ENCODE measurements at places on chromosomes 11 and 22.

DNA sequence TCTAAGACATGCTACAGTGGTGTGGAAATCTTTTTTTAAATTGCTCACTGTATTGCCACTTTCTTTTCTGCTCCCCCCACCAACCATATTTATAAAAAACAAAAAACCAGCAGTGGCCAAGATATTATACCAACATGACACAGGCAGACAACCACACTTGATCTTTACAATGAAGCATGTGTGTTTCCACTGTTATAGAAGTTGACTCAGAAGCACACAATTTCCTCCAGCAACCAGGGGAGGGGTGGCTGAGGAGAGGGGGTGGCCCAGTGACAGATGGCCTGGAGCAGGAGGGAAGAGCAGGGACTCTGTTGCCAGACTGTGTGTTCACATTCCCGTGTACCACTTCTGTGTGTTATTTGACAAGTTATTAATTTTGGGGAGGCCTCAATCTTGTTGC, 14.8 kb downstream of the CD59 start:
- DNase-seq = no peak

- no peak for DNase-seq
Observed at GRCh38 chr22:46578251-46578823, 40.9 kb upstream of the CELSR1 start.

DNA sequence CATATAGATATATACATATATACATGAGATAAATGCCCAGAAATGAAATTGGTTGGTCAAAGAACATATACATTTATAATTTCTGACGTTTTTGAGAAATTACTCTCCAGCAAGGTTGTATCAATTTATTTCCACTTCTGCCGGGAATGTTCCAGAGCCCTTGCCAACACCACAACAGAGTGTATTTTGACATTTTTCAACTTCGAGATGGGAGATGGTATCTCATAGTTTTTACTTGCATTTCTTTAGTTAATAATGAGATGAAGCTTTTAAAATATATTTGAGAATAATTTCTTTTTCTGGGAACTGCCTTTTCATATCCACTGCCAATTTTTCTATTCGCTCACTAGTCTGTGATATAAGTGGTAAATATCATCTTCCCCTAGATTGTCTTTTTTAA, 19.3 kb upstream of the CLMP start:
- DNase-seq = no peak

DNA sequence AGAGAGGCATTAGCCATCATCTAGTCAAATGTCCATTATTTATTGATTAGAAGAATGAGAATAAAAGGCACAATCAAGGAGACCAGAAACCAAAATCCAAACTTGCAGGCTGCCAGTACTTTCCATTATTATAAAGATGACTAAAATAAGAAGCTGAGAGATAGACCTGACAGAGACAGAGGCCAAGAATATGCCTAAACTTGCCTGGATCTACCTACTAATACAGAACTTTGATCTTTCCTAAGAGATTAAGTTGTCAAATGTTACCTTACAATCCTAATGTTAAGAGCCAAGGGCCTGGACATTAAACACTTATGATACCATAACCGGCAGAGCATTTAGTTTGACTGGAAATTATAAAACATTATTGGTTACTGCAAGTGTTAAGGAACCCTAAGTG, 6.2 kb downstream of the LGR4 start:
- DNase-seq = no peak

- no peak for DNase-seq
Observed at GRCh38 chr11:72584293-72584938, 89.8 kb downstream of the PDE2A start.

DNA sequence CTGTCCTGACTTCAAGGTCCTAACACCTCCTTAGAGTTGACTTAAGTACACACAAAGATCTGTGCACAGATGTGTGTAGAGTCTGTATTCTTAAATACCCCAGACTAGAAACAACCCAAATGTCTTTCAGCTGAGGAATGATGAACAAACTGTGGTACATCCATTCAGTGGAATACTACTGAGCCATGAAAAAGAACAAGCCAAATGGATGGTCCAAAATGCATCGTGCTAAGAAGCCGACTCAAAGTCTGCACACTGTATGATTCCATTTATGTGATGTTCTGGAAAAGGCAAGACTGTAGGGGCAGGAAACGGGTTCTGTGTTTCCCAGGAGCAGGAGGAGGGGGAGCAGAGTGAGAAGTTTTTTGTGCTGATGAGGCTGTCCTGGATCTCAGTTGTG, 56.7 kb upstream of the LINC01488 start:
- no peak for DNase-seq

Measured in caudate nucleus (tissue), 63 donors.